ENCODE measurements at places on chromosomes 7 and 10. TPM values are rescaled to one million over a fixed set of nuclear protein-coding genes. Genes with fewer than 3 reads are reported as not detected.

DNA sequence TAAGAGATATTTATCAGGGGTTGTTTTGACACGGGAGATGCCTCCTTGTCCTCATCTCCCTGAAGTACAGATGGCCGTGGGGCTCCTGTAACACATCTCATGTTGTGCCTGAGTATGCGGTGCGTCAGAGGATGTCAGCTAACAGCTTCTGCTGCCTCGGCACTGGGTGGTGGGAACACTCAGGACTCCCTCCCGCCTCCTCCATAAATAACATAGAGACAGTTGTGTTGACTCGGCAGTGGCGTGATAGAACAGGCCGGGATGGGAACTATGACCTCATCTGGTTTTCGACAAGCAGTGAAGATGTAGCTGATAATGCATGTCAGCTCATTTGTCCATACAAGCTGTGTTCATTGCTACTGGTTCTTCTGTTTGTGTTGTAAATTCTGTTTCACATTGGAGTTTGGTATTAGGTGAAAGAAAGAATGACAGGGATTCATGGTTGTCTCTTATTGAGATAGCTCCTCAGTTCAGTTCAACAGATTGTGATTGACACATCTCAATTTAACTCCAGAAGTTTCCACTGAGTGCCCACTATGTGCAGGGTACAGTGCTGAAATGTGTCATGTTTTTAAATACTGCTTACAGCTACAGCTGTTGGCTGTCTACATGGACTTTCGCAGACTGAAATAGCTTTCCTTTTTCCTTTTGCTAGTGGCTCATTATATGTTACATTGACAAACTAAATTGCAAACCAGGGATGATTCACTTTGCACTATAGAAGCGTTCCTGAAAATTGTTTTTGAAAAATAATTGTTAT is 87.4 kb downstream of the CHN2 start:
- no peak for DNase-seq

Gene SFMBT2
- total RNA-seq: 26.1 TPM

DNA sequence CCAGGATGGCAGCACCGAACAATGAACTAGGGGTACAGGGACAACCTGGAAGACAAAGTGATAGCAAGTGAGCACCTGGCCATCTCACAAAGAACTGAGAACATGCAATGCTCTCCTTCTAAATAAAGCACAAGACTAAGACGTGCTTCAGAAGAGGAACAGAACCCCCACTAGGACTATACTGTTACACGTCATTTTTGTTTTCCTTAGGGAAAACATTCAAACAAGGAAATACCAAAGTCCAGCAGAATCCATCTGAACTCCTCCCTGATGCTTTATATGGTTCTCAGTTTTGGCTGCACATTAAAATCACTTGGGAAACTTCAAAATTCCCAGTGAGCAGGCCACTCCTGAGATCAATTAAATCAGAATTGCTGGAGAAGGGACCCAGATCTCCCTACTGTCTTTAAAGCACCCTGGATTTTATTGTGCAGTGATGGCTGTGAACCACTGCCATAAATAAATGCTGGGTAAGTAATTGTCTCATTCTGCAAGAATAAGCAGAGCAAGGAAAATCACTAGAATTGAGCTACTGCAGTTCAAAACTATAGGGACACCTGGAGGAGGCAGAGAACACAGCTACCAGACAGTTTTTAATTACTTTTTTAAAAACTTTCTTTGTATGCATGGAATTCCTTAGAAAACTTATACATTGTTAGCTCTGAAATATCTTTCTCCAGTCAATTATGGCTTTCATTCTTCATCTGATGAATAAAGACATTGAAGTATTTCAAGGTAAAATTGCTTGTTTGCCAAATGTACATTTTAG is 866.5 kb upstream of the GHITM start:
- DNase-seq: no peak

DNA sequence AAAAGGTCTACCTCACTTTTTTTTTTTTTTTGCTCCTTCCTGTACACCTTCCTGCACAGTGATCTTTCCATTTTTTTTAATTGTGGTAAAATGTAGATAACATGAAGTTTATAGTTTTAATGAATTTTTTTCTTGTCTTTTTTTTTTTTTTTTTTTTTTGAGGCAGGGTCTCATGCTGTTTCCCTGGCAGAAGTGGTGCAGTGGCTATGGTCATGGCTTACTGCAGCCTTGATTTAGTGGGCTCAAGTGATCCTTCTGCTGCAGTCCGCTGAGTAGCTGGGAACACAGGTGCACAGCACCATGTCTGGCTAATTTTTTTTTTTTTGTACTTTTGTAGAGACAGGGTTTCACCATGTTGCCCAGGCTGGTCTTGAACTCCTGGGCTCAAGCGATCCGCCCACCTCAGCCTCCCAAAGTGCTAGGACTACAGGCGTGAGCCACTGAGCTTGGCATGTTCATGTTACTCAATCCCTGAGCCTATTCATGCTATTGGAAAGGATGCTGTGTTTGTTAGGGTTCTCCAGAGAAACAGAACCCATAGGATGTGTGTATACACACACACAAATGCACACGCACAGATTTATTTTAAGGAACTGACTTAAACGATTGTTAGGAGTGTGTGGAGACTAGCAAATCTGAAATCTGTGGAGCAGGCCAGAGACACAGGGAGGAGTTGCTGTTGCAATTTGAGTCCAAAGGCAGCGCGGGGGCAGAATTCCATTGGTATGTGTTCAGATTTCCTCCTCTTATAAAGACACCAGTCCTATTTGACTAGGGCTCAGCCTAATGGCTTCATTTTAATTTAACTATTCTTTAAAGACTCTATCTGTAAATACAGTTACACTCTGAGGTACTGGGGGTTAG is 29.1 kb downstream of the GALNT11 start:
- DNase-seq: no peak

Gene HYAL4
- 0.37 TPM for total RNA-seq

Gene SLC39A12
- total RNA-seq: 0.67 TPM

Gene TMEM270
- not detected for total RNA-seq

DNA sequence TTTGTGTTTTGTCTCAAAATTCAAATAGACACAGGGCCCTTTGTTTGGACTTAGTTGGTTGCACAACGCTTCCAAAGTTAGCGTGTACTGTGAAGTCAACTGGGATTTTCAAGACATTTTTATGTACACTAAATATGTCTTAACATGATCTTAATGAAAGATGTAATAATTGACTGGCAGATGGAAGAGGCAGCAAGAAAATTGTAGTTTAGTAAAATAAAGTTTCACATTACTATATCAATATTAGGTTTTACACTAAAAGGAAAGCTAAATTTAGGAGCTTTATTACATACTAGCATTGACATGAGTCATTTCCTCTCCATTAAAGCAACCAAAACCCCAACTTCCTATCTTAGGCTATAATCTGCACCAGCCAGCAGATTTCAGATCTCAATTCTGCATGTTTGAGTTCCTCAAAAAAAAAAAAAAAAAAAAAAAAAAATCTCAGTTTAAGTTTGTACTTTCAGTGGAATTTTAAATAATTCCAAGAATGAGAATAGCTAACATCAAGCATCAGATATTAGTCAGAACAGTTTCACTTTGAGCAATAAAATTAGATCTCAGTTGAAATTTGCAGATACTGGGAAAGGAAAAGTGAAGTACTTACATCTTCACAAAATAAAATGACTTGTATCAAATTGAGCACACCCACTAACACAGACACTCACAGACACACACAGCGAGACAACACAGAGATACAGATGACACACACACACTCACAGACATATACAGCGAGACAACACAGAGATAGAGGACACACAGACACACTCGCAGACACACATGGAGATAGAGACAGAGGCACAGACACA is 346.6 kb upstream of the KLF6 start:
- peak; percentile 66 for DNase-seq

- DNase-seq: no peak
Measured at GRCh38 chr10:104417637-104418292, 64.1 kb downstream of the CFAP58 start.

- DNase-seq: no peak
Measured at GRCh38 chr7:120955577-120956149, 5.1 kb downstream of the ING3 start.

GRCh38 chr10:13062803-13063202 is 37.2 kb upstream of the OPTN start:
- DNase-seq: no peak

Gene CLRN3
- total RNA-seq: not detected

Gene RRP12
- total RNA-seq: 48.3 TPM

DNA sequence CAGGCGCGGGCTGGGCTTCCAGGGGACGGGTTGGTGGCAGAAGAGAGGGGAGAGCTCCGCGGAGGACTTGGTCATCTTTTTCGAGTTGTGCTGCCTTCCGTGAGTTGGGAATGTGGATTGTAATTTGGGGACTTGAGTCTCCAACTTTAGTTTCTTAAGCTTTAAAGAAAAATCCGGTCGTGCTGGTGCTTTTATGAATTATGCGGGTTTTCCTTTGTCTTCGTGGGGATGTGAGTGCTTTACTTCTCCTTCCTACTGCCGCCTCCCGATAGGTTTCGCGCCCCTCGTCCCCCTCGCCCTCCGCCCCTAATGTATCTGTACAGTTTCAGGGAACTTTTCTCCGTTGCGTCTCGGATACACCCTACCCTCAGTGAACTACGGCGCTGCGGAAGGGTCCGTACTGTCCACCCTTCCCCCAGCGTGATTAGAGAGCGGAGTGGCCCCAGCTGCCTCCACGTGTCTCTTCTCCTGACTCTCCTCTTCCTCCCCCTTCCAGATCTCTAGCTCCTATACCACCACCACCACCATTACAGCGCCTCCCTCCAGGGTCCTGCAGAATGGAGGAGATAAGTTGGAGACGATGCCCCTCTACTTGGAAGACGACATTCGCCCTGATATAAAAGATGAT is 649 bp downstream of the SCD start:
- DNase-seq: no peak

Gene TRIP6
- total RNA-seq: 47.4 TPM

Gene ATE1
- 16.5 TPM for total RNA-seq

DNA sequence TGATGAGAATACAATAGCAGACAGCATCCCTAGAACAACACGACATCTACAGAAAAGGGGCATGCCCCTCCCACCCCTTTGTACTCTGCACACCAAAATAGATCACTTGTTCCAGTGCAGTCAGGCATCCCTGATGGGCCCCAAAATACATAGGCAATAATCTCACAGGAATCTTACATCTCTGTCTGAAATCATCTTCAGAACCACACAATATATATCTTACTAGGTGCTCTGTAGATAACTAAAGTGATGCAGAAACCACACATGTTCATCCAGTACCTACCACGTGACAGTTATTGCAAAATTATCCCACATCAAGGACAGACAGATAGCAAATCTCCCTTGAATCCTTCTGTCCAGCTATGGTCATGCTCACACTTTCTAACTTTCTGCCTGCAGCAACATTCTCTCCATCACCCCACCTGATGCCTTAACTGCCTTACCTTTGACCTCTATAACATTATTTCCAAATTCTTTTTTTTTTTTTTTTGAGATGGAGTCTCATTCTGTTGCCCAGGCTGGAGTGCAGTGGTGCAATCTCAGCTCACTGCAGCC is 30.7 kb downstream of the ST8SIA6 start:
- DNase-seq: no peak

All from GM12878 (cell line).